ENCODE measurements at places on chromosomes 12 and 14. TPM values are rescaled to one million over a fixed set of nuclear protein-coding genes. Genes with fewer than 3 reads are reported as not detected.

KRT3 gene
- not detected for polyA plus RNA-seq

RITA1 gene
- 16.7 TPM for polyA plus RNA-seq

GPD1 gene
- polyA plus RNA-seq: 0.48 TPM

ALDH6A1 gene
- polyA plus RNA-seq: 31.4 TPM

RFX4 gene
- polyA plus RNA-seq: not detected

ANKS1B gene
- 12.1 TPM for polyA plus RNA-seq

ACSS3 gene
- polyA plus RNA-seq: 28.4 TPM

RPGRIP1 gene
- 0.53 TPM for polyA plus RNA-seq

KLHL33 gene
- polyA plus RNA-seq: 0.23 TPM

MYF5 gene
- polyA plus RNA-seq: not detected

DNA sequence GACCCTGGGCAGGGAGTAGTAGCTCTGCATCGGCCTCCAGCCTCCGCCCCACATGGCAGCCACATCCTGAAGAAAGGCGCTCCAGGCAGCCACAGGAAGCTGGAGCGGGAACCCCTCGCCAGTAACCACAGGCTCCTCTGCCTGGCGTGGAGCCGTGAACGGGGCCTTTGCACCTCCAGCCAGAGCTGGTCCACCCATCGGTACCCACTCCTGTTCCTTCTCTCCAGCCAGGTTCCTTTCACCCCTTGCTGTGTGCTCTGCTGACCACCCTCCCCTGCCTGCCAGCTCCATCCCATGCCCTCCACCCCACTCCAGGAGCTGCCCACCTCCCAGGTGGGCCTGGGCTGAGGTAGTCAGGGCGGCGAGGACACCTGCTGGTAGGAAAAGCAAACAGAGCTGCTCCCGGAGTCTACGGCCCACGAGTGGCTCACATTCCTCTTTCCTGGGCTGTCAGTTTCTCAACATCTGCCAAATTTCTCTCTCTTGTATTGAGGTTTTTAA lies 2.7 kb downstream of the TGFB3 start:
- no peak for DNase-seq

DNA sequence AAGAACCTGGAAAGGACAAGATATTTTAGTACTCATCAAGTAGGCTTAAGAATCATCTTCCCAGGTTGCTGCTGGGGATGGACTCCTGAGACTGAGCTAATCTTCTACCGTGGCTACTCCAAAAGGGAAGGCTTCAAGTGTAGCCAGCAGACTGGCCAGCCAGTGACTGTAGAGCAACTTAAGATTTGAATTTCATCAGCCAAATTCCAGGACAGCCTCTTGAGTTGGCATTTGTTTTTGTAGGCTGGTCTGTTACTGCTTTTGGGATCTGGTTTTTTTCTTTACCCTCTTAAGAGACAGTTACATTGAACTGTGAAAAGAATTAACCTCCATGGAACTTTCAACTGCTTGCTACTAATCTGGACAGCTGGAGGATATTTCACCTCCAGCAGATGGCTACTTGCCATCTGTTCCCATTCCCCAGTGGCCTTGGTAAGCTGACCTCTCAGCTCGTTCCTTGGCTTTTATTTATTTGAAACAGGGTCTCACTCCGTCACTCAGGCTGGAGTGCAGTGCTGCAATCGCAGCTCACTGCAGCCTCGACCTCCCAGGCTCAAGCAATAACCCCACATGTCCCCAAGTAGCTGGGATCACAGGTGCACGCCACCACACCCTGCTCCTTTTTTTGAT lies 20.7 kb downstream of the VTI1B start:
- DNase-seq: no peak

GRCh38 chr12:111068290-111068689 lies 147.9 kb upstream of the MYL2 start:
- DNase-seq: no peak

GRCh38 chr12:19462406-19462805 lies 23.1 kb downstream of the AEBP2 start:
- no peak for DNase-seq

DNA sequence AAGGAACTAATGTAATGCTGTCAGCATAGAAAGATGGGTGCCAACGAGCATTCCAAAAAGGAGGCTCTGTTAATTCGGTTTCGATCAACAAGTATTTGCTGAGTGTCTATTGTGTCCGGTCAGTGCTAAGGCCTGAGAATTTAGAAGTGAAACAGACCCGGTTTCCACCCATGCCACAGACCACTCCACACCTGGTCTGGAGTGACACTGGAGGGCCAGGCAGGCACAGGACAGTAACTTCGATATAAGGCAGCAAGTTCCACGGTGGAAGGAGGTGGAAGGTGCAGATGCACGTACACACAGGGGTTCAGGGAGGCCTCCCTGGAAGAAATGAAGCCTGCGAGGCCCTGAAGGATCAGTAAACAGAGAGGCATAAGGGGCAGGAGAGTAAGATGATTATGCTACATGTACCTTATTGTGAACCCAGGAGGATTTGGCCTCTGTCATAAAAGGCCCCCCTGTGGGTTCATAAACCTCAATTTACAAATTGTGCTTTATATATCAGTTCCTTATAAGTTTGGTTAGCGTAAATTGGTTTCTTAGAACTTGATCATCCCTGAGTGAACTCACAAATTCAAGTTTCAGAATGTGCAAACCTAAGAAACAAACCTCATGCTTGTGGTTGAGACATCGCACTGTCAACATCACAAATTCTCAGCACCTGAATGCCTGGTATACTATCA lies 25.9 kb downstream of the SSH1 start:
- DNase-seq: no peak

GRCh38 chr14:96088911-96089310 lies 49.7 kb downstream of the C14orf132 start:
- DNase-seq: no peak

GRCh38 chr14:89424241-89424640 lies 7.2 kb upstream of the FOXN3 start:
- DNase-seq: no peak

- DNase-seq: no peak
Observed at GRCh38 chr12:52285851-52286530, 5.3 kb downstream of the KRT81 start.

- DNase-seq: no peak
Observed at GRCh38 chr12:13603953-13604352, 377.4 kb downstream of the GRIN2B start.

DNA sequence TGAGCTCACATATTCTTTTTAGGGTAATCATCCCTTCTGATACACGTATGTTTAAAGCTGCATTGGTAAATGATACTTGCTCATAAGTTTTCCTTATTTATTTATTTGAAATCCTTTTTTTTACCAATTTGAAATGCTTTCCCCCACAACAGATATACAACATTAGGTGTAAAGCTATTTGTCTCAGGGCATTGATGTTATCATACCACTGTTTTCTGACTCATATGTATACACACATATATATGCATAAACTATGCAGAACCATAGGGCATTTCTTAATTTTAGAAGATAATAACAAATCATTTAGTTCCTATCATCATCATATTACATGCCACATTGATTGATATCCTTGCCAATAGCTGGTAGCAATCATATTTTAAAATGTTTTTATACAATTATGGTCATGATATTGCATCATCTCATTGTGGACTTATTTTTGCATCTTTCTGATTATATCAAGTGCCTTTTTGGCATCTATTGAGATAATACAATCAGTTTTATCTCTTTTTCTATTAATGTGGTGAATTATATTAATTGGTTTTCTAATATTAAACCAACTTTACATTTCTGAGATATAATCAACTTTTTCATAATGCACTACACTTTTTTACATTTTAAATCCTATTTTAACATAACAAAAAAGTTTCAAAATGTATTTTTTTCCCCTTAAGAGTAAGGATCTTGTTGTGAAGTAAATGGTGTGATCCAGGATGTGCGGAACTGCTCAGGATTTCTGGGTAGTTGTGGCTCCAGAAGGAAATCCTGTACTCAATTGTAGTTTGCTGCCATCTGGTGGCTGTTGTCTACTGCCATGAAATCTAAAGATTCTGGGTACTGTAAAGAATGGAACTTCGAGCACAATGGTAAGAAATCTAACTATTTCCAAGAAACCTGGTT lies 16.7 kb downstream of the OR9K2 start:
- peak; percentile 11 for DNase-seq

- no peak for DNase-seq
Observed at GRCh38 chr12:40015345-40015744, 90.5 kb downstream of the SLC2A13 start.

DNA sequence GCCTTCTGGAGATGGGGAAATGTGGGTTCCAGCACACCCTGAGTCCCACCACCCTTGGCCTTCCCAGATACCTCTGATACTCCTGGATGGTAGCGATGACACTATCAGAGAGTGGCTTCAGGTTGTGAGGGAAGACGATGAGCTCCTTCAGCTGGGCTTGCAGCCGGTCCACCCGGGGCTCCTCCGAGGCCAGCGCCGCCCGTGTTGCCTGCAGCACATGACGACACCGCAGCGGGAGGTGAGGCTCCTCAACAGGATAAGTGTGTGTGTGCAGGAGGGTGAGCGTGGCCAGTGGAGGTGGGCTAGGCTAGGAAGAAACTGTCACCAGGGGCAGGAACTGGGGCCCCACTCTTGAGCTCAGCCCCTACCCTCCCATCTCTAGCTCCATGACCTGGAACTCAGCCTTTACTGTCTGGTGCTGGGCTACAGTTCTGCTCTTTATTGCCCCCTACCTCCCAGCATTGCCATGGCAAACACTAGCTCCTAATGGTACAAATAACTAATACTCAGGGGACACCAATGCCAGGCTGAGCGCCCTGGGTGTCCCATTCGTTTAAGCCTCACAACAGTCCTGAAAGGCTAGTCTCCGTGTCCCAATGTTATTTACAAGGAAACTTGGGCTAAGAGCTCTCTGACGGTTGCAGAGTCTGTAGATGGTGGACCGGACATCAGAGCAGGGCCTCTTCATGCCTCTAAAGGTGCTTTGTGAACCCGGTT lies 64.1 kb downstream of the SYNE3 start:
- DNase-seq: no peak

DNA sequence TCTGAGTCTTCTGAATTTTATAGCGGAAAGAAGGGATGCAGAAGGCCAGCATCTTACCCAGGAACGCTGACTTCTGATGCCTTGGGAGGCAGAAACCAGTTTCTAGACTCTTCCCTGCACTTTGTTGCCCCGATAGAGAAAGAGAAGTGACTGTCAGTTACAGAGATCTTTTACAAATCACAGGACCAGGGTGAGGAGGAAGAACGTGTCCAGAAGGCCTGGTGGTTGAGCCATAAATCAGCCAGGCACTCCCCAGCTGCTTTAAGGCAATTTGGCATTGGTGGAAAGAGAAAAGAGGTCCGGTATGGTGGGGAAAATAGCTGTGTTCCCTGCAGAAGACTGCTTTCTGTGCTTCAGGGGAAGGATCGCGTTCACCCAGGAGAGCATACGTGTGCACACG lies 88.7 kb upstream of the KCNA1 start:
- DNase-seq: no peak

DNA sequence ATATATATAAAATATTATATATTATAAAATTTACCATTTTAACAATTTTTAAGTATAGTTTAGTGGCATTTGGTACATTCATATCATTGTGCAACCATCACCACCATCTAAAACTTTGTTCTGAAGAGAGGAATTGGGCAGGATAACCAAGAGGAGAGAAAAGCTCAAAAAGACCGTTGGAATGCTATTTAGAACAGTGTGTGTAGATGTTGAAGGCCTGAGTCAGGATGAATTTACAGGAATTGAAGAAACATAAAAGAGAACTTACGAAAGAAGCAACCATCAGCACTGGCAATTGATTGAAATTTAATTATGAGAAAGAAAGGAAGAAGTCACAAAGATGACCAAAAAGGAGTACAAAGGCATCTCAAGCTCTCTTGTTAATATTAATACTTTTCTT lies 196.9 kb upstream of the PWP1 start:
- no peak for DNase-seq

GRCh38 chr12:95548056-95548538 lies 3.2 kb downstream of the USP44 start:
- DNase-seq: no peak

GRCh38 chr12:105229371-105229770 lies 6.6 kb downstream of the APPL2 start:
- DNase-seq: no peak

DNA sequence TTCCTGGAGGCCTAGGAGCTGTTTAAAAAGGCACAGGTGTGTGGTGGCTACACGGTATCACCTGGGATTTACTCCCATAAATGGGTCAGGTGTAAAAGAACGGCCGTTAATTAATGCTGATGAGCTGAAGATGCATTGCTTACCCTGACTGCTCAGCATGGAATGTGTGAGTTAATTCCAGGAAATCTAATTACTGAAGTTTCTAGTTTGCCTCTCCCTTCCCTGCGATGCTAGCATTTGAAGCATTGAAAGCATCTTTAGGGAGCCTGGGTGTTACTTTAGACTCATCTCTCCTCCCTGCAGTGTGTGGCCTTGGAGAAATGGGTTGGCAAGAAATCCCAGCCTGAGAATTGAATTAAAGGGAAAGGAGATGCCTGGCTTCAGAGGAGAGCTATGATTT lies 415.9 kb downstream of the FUT8 start:
- no peak for DNase-seq

DNA sequence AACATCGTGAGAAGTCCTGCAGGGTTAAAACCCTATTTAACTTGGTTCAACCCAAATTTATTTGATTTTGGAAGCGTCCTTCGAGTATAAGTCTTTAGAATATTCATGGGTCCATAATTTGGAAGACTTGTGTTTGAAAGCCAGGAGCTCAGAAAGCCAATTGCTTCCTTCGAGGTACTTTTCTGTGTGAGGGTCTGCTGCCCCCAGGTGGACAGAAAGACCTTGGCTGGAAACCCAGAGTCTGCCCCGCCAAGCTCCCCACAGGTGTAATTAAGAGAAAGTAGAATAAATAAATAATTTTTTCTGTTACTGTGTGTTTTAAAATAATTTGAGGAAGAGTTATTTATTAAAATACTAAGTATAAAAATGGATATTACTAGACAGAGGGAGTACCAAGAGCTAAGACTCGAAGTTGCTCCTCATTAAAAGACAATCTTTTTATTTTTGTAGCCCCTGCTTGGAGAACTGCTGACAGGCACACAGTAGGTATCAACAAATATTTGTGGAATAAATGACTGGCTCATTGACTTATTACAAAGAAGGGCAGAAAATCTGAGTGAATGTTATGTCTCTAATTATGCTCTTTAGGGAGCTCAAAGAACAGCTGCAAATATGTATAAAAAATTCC lies 105.8 kb downstream of the PAH start:
- DNase-seq: peak; percentile 4

GRCh38 chr12:26028953-26029735 lies 70.7 kb downstream of the RASSF8 start:
- DNase-seq: peak; percentile 56

DNA sequence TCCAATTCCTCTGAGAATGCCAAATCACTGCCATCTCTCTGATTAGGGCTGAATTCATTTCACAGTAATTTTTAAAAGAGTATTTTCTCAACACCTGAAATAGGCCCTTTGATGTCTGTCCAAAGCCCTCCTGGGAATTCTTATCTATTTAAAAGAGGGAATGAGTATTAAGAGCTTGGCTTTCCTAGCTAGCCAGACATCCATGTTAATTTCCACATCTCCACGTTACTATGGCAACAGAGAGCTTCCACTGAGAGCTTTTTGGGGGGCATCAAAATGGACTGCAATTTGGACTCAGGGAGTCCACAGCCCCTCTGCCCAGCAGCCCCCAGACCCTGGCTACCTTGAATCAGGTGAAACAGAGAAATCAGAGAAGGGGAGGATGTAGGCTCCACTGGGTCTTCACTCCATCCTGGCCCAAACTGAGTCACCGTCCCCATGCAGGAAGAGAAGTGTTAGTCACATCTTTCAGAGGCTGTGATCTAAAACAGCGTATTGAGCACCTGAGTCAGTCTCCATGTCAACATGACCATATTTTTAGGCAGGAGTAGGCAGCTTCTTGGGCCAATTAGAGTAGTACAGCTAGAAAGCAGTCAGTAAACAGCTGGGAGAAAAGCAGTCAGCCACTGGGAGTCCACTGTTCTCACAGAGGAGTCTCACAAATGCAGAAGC lies 7.0 kb upstream of the FICD start:
- DNase-seq: no peak

- DNase-seq: no peak
Observed at GRCh38 chr12:12627308-12627827, 15.7 kb downstream of the CREBL2 start.

Data from right lung (tissue), 10 donors.